Posterior cingulate gyrus (tissue), 11 donors: ENCODE measurements at places on chromosomes 3 and 15.
A peak's percentile ranks its signal among the peaks of the same experiment; 100 is the strongest.

DNA sequence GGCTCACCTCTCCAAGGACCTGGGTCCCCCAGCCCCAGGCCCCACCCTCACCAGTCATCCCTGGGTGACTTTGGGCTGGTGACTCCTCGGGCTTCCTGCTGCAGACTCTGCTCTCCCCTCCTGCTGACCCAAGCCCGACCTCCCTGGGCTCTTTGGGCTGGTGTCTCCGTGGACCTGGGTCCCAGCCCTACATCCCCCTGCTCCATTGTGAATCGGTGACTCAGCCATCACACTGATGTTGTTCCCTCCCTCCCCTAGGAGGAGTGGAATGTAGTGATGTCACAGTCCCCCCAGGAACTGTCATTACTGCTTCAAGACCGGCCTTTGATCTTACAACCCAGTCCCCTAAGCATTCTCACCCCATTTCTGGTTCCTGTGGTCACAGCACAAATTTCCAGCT is 83.7 kb downstream of the ADAMTS7 start:
- DNase-seq, result no peak

- no peak for DNase-seq
These were observed 3.0 kb upstream of the CD80 start for GRCh38 chr3:119562307-119562961.

DNA sequence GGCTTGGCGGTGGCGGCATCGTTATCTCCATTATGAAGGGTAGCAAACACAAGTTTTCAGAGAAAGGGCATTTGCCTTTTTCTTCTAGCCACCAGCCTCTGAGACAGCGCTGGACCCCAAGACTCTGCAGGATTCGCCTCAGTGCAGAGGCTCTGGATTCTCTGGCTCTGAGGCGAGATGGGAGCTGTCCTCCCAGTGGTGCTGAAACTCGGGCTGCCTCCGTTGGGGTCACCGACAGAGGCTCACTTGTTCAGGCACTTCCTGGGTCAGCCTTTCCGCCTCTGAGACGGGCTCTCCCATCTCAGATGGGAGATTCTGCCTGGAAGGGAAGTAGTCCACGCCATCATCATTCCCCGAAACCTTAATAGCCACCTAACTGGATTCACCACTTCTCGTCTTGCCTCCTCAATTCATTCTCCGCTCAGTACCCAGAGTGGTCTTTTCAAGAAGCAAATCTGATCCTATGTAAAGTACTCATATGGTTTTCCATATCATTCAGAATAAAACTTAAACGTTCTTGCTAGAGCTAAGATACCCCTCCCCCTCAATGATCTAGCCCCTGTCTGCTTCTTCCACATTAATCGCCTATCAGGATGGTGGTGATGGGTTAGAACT is 76.9 kb downstream of the RHCG start:
- DNase-seq, result peak; percentile 86

- DNase-seq, result no peak
These were observed 172.9 kb upstream of the TOPAZ1 start for GRCh38 chr3:44068753-44069152.

DNA sequence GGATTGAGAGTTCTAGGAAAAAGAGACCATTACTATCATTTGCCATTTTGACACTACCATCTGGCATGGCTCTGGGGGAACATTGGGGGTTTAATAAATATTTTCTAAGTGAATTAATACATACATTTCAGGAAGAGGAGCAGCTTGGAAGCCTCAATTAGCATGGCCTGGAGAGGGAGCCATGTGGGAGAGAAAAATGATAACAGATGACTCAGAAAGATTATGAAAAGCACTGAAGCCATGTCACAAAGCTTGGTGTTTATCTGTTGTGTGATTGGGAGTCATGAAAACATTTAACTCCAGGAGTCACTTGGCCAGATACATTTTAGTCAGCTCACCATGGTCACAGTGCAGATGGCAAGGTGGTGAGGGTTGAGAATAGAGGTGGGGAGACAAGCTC is 121.0 kb downstream of the SSR3 start:
- no peak for DNase-seq

DNA sequence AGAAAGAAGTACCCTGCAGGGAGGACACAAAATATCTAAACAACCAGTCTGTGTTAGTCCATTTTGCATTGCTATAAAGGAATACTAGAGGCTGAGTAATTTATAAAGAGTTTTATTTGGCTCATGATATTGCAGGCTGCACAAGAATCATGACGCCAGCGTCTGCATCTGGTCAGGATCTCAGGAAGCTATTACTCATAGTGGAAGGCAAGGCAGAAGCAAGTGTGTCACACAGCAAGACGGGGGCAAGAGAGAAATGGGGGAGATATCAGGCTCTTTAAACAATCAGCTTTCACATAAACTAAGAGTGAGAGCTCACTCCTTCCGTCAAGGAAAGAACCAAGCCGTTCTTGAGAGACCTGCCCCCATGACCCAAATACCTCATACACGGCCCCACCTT is 614.8 kb downstream of the ZIC1 start:
- no peak for DNase-seq

- no peak for DNase-seq
These were observed 688.9 kb upstream of the NAALADL2 start for GRCh38 chr3:174170248-174170647.

- no peak for DNase-seq
These were observed 135.0 kb upstream of the ONECUT1 start for GRCh38 chr15:52925130-52925529.

- DNase-seq, result no peak
These were observed 176.7 kb upstream of the TLE3 start for GRCh38 chr15:70274255-70274880.

GRCh38 chr3:74599564-74599963 is 14.9 kb downstream of the CNTN3 start:
- DNase-seq, result no peak

DNA sequence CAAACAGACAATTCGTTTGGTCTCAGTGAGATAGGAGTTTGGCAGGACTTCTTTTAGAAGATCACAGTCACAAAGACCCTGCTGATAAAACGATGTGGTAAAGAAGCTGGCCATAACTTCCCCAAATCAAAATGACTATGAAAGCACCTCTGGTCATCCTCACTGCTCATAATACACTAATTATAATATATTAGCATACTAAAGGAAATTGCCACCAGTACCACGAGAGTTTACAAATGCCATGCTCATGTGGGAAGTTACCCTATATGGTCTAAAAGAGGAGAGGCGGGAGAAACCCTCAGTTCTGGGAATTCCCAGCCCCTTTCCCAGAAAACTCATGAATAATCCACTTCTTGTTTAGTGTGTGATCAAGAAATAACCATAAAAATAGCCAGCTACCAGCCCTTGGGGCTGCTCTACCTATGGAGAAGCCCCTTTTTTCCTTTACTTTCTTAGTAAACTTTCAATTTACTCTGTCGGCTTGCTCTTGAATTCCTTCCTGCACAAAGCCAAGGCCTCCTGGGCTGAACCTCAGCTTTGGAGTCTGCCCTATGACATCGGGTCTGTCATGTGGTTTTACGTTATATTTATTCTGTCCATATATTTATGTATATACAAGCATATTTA is 115.8 kb upstream of the IGSF10 start:
- no peak for DNase-seq

GRCh38 chr3:61780455-61781228 is 219.3 kb downstream of the PTPRG start:
- DNase-seq, result no peak

- no peak for DNase-seq
These were observed 98.9 kb downstream of the NEDD4 start for GRCh38 chr15:55894399-55894965.

DNA sequence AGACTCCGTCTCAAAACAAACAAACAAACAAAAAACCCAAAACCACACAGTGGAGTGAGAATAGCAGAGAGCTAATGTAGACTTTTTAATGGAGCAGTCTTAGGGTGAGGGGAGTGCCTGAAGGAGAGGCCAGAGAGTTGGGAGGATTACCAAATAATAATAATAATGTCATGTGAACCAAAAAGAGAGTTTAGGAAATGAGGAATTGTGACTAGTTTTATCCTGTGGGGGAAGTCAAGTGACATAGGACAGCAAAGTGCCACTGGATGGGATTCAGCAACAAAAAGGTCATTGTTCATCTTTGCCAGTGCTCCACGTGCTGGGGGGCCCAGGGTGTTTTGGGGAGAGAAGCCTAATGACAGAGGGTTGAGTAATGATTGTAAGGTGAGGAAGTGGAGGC is 12.9 kb downstream of the GPR87 start:
- no peak for DNase-seq

DNA sequence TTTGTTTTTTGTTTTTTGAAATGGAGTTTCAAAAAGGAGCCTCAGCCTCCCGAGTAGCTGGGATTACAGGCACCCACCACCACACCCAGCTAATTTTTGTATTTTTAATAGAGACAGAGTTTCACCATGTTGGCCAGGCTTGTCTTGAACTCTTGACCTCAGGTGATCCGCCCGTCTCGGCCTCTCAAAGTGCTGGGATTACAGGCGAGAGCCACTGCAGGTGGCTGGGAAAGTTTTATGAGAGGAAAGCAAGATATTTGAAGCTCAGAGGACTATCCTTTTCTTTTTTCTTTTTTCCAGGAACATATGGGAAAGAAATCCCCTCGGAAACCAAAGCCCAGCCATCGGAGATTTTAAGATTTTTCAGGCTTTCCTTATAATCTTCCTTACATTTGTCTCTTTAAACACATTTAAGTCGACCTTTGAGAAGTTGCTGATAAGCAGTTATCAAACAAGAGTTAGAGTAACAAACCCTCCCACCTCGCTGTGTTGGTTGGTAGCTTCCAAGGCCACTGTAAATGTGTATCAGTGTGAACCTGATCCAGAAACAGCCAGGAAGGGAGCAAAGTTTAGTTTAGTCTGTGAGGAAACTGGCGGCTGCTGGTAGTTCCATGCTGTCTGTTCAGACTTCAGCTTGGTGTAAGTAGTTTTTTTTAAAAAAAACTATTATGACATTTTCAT is 34.5 kb upstream of the MAP3K13 start:
- DNase-seq, result no peak

- no peak for DNase-seq
These were observed 46.9 kb upstream of the DIPK2A start for GRCh38 chr3:143924522-143925285.

DNA sequence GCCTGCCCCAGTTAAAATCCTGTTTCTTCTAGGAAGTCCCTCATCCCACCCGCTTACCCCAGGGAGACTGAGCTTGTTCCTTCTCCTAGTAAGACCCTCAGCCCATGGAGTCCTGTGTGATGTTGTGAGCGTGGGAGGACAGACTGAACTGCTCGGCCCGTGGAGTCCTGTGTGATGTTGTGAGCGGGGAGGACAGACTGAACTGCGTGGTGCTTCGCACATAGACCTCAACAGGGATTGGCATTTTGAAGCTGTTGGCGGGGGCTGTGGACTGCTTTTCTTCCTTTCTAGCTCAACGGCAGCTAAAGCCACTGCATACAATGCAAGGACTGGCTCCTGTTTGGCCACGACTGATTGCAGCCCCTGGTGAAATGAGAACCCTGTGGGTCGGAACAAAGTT is 1.6 kb upstream of the SPTBN5 start:
- peak; percentile 71 for DNase-seq

DNA sequence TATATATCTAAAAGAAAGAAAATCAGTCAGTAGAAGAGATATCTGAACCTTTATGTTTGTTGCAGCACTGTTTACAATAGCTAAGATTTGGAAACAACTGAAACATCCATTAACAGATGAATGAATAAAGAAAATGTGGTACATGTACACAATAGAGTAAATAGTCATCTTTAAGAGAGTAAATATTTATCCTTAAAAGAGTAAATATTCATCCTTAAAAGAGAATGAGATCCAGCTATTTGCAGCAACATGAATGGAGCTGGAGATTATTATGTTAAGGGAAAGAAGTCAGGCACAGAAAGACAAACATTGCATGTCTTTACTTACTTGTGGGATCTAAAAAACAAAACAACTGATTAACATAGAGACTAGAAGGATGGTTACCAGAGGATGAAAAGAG is 197.0 kb upstream of the CBLB start:
- no peak for DNase-seq

GRCh38 chr3:197355713-197356112 is 57.3 kb upstream of the DLG1 start:
- no peak for DNase-seq

- DNase-seq, result no peak
These were observed 2.2 kb upstream of the BNIP2 start for GRCh38 chr15:59691194-59691805.

DNA sequence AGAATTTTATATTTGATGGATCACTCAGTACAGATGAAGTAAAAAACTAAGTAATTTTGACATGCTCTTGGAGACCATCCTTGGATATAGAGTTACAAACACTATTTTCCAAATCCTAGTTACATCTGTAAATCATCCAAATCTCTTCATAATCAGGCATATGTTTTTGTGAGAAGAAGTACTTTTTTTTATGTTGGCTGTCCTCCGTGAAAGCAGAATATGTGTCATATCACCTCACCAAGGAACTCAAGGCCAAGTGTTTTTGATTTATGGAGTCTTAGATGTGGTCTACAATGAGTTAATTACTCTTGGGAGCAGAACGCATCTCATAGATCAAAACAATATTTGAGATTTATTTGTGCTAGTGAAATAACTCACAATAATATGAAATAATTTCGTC is 416.5 kb upstream of the TGFBR2 start:
- DNase-seq, result no peak
